Fibroblast of villous mesenchyme (primary cell): ENCODE measurements at places on chromosomes 13 and 19. TPM values are rescaled to one million over a fixed set of nuclear protein-coding genes. Genes with fewer than 3 reads are reported as not detected.
A peak's percentile ranks its signal among the peaks of the same experiment; 100 is the strongest.

- peak; percentile 24 for DNase-seq
Measured at GRCh38 chr13:112605531-112605990, 17.6 kb upstream of the TUBGCP3 start.

GRCh38 chr13:32638739-32639138 is 52.5 kb downstream of the PDS5B start:
- DNase-seq: no peak

GRCh38 chr19:33201886-33202545 is 7.9 kb downstream of the LRP3 start:
- DNase-seq: no peak

The C19orf33 gene
- 1.3 and 3.2 TPM in 2 replicates for total RNA-seq

The TBXA2R gene
- total RNA-seq: 4.3 and 4.8 TPM in 2 replicates

DNA sequence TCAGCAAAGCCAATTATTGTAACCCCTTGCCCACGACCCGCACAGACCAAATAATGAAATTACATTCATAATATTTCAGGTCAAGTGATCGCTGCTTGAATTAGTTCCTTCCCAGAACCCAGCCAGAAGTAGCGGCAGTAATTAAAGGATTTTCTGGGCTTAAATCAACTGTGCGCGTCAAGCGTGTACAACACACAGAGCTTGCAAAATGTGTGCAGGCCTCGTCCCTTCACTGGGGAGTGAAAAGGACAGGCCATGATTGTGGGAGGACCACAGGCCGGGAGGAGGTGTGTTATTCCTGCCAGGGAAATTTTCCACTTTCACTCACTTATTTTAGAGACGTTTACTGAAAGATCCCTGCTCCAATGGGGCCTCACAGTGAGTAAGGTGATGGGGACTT is 84.9 kb downstream of the CHST8 start:
- DNase-seq: no peak

DNA sequence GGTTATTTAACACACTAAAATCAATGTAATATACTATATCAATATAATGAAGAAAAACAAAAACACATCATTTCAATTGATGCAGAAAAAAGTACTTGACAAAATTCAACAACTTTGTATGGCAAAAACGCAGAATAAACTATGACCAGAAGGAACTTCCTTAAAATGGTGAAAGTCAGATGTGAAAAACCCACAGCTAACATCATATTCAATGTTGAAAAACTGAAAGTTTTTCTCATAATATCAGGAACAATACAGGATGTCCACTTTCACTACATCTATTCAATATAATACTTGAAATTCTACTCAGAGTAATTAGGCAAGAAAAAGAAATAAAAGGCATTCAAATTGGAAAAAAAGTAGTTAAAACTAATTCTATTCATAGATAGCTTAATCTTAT is 50.3 kb downstream of the SPRY2 start:
- no peak for DNase-seq

DNA sequence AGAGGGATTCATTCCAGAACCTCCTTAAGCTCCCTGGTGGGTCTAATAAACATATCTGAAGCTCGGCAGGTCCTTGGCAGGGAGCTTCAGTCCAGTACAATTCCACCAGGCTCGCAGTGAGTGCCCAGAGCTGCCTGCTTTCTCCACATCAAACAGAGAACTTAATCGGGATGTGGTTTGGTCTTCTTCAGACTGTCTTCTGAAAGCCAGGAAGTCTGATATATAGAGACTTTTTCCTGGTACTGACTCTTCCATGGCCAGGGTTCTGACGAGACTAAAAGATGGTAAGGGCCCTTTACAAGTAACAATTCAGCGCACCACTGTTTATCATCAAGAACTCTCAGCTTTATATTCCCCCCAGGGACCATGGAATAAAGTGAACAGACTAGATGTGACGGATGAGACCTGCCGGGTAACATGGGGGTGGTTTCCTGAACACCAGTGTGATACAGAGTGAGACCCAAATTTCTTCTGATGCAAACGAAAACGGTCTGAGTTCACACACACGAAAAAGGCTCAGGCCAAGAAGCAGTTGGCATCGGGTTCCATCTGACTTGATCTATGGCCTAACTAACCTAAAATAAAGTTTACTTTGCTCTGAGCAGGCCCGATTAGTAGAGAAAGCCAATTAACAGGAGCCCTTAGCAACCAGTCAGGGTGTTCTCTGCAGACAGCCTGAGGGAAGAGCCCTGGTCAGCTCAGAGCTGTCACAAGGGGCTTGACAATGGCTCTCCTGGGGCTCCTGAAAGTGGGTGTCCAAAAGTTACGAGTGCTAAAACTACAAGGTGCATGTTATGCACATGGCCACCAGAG is 29.0 kb downstream of the RANBP3 start:
- DNase-seq: peak; percentile 70

DNA sequence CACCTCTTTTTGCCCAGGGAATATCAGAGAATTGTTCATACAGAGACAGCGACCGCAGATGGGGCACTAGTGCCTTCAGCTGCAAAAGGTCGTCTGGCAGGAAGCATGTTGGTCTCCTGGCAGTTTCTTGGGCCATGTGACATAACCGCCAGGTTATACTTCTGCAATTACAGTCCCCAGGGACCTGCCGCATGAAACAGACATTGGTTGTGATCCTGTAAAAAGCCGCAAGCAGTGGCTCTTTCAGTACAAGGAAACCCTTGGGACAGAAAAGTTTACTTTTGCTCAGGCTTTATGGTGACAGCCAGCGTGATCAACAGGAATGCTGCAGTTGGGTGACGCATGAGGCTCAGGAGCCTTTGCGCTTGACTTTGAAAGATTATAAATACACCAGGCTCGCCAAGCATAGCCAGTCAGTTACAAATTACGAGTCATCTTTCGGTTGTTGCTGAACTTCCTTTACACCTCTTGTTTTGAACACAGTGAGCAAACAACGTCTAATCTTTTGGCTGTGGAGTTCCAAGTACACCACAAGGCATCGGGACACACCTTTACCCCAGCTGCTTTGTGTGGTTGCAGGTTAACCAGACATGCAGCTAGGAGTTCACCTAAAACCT is 50.5 kb upstream of the UBE2L5 start:
- peak; percentile 54 for DNase-seq

DNA sequence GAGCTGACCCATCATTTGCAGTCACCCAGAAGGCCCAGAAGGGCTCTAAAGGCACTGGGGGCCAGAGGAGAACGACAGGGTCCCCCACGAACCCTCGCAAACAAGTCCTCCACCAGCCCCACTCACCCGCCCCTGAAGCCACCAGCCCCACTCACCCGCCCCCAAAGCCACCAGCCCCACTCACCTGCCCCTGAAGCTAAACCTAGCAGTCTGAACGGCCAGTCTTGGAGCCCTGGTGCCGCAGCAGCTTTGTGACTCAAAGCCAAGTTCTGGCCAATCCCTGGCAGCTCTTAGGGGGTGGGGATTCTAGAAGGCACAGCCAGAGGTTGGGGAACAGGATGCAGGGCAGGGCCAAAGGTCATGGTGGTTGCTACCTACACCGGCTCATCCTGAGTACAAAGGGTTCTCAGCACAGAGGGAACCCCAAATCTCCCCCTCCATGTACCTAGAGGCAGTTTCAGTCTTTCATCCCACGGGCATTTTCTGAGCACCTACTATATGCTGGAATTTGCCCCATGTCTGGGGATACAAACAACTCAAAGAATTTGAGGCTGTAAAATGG is at the start of gene IQCN:
Gene IQCN (minus strand): TSS at position 234 of the 562 bp plus-strand sequence. CDS start 4,974 bp downstream, outside the sequence.
- peak; percentile 48 for DNase-seq

- DNase-seq: no peak
Measured at GRCh38 chr13:66483712-66484111, 746.4 kb downstream of the PCDH9 start.

The TJP3 gene
- total RNA-seq: not detected in 2 replicates

GRCh38 chr19:5774921-5775320 is 9.6 kb downstream of the PRR22 start:
- no peak for DNase-seq

- DNase-seq: no peak
Measured at GRCh38 chr19:35512831-35513627, 420 bp downstream of the DMKN start.

GRCh38 chr13:112926003-112926402 is 43.0 kb upstream of the MCF2L start:
- DNase-seq: no peak
